EH (cell line): ENCODE measurements at places on chromosomes 1 and 21.

- no peak for DNase-seq
Measured at GRCh38 chr1:29985606-29985945, 737.8 kb downstream of the MATN1 start.

- DNase-seq = no peak
Measured at GRCh38 chr1:212976586-212976985, 26.2 kb downstream of the VASH2 start.

- DNase-seq = peak; percentile 11
Measured at GRCh38 chr1:235745503-235746136, 96.0 kb upstream of the GNG4 start.

GRCh38 chr1:161044535-161044907, 1.3 kb downstream of the USF1 start:
- DNase-seq = no peak

DNA sequence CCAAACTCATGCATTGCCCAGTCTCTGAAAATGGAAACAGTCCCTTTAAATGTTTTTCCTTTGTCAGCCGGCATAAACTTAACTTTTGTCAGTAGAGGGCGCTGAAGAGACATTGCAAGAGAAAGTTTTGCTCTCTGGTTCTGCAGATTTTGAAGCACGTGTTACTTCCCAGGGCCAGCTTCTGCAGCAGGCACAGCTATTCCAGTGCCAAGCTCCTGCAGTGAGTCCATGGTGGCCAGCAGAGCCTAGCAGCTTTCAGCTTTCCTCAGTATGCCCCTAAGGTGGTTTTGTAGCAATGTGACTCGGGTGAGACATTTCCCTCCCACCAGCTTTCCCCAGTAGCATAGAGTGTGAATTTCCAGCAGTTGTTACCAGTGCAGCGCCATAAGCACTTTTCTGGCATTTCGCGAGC, 2.6 kb upstream of the IFI44L start:
- DNase-seq = peak; percentile 85

DNA sequence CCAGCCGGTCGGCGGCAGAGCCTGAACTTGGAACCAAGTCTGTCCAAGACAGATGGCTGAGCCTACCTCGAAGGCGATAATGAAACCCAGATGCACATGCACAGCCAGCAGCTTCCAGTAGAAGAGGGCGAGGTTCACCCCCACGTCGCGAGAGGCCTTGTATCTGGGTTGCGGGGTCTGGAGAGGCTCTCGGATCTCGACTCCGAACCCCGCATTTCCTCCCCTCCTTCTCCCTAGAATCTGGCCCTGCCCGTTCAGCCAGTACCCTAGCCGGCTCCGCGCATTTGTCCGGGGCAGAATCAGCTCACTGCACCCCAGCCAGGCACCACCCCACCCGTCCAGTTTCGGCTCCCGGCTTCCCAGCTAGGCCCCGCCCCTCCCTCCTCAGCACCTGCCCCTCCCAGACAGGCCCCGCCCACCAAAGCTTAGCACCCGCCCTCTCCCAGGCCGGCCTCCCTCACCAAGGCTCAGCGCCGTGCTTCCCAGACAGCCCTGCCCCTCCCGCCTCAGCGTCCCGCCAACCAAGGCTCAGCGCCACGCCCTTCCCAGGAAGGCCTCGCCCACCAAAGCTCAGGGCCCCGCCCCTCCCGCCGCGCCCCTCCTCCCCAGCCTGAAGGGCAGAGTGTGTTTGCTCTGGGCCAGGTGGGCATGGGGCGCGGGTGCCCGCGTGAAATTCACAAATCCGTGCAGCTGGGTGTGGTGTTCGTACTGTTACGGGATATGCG, 4.8 kb upstream of the ARHGEF19 start:
- DNase-seq = peak; percentile 98

DNA sequence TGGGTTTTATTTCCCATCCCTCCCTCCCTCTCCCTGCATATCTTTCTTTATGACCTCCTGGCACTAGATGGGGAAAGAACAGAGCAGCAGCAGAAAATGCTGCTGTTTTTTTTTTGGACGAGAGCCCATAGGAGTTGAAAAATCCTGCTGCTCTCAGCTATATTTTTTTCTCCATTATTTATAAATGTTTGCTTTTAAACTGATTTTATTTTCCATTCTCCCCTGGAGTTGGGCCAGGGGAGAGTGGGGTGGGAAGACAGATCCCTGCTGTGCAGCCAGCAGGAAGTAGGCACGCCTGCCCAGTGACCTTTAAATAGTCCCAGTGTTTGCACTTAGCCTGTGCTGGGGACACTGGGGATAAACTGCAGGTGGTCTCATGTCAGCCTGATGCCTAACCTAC, 17.4 kb downstream of the SFT2D2 start:
- peak; percentile 37 for DNase-seq

- DNase-seq = no peak
Measured at GRCh38 chr1:48227165-48228013, 4.9 kb downstream of the SLC5A9 start.

- DNase-seq = no peak
Measured at GRCh38 chr1:104932949-104933679, 1183.4 kb downstream of the AMY1C start.

DNA sequence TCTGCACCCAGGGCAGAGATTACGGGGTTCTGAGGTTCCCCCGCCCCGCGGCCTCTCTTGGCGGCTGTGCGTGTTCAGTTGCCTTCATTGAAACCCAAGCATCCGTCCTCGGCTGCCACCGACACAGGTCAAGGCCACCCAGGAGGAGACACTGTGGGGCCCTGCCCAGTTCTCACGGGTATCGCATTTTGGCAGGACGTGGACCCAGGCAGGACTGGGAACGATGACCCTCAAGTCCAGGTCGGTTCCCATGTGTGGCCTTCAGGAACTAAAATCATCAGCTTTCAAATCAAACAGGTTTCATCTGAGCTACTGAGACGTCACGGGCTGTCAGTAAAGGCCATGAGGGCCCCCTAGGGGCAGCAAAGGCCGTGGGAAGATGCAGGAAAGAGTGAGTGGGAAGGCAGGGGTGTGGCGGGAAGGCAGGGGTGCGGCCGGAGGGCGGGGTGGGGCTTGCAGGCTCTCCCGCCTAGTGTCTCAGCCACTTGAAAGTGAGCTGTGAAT, 7.0 kb upstream of the C1orf174 start:
- DNase-seq = peak; percentile 7

GRCh38 chr1:233971753-233972152, 67.3 kb downstream of the SLC35F3 start:
- DNase-seq = no peak

DNA sequence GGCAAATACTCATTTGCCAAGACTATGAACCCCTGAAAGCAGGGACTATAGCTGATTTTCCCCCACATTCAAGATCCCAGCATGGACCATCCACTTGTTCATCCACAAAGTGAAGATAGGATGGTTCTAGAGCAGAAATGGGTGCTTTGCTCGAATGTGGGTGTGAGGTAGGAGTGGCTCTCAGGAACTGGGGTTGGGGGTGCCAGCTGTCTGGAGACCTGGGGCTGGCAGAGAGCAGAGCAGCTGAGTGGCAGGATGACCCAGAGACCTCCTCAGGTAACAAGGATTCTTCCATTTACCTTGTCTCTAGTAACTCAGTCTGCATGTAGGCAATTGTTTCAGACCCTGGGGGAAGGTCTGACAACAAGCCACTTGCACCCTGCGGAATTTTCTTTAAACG, 6.0 kb downstream of the S100A9 start:
- no peak for DNase-seq

DNA sequence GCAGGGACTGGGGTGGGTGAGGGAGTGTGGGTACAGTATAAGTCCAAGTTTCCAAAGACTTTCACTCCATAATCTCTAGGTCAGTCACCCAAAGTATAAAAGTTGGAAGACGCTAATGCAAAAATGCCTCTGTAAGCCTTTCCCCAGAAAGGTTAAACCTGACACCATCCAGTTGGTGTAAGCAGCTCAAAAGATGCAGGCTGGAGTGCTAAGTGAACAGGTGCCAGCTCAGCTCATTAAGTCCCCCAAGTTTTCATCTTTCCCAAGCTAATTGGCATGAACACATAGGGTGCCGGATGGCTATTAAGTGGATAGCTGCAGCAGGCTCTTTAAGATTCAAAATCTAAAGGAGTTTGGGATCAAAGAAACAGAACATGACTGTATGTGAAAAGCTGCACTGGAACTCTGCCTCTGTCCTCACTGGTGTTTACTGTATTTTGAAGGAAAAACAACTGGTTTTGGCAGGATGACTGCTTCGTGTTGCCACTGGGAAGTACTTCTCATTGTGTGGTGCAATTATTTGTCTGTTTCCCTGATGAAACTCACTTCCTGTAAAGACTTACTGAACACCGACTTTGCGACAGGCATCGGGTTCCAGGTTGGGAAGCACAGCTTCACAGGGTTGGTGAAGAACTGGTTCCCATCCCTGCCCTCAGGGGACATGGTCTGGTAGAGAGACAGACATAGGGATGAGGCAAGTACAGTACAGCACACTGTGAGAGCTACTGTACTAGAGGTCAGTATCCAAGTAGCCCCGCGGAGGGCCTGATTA, 152.7 kb downstream of the DAB1 start:
- DNase-seq = no peak

DNA sequence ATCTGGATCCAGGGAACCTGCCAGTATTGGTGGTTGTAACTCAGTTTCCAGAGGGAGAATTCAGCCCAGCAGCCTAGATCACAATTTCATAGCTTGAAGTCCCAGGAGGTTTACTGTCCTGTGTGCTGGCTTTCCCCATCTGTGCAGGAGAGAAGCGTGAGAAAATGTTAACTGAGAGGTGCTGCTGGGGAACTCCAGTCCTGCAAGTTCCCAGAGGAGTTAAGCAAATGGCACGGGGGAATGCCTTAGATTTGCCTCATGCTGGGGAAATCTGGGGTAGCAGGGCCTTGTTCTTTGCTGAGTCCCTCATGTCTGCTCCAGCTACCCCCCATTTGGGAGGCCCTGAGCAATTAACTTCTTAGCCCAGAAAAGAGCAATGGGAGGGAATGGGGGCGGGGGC, 25.1 kb upstream of the SLAMF6 start:
- no peak for DNase-seq

- DNase-seq = no peak
Measured at GRCh38 chr21:34942911-34943310, 106.2 kb downstream of the RUNX1 start.

DNA sequence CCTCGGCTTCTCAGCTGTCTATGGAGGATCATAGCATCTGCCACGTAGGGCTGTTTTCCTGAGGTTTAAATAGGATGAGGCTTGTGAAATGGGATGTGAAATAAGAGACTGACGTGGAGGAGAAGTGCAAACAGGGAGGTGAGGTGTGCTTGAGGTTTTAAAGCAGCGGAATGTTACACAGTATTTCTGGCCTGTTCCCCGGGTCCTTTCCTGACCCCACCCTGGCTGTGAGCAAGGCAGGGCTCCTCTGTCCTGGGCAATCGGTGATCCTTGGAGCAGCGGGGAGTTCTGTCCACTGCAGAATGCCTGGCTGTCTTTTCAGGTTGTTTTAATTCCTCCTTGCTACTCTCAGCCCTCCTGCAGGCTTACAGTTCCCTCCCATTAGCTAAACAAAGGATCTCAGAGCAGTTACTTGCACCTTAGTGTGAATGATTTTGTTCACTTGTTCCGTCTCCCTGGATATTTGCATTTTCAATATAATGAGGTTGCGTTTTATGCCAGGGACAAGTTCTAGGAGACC, 38.6 kb downstream of the LHX4 start:
- no peak for DNase-seq

DNA sequence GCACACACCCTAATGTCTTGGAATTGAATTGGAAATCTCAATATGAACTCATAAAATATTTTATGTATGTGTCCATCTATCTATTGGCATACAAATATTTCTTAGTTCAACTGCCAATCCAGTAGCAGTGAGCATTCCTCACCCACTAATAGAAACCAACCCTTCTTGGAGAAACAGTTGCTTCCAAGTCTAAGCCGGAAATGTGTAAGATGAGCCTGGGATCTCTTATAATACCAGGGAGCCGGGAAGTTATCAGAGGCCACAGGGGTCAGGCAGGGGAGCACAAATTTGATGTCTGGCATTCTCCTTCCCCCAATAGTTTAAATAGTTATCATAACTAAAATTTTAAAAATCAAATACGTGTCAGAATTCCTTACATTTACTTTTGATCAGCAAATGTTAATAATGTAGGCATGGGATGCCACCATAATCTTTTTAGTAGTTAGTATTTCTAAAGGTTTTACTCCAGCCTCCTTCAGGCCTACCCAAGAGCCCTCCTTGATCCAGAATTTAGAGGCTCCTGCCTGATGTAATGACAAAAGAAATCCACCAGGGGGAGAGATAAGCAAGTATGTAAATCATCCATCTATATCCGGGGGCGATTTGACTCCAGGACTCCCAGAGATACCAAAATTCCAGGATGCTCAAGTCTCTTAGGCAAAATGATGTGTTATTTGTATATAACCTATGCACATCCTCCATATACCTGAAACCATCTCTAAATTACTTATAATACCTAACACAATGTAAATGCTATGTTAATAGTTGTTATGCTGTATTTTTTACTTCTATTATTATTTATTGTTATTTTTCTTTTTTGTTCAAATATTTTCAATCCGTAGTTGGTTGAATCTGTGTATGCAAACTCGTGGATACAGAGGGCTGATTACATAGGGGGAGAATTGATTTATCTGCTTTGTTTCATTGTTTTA, 218.7 kb upstream of the COA6 start:
- DNase-seq = peak; percentile 81

- DNase-seq = peak; percentile 23
Measured at GRCh38 chr1:197911857-197912696, 5.1 kb upstream of the LHX9 start.

DNA sequence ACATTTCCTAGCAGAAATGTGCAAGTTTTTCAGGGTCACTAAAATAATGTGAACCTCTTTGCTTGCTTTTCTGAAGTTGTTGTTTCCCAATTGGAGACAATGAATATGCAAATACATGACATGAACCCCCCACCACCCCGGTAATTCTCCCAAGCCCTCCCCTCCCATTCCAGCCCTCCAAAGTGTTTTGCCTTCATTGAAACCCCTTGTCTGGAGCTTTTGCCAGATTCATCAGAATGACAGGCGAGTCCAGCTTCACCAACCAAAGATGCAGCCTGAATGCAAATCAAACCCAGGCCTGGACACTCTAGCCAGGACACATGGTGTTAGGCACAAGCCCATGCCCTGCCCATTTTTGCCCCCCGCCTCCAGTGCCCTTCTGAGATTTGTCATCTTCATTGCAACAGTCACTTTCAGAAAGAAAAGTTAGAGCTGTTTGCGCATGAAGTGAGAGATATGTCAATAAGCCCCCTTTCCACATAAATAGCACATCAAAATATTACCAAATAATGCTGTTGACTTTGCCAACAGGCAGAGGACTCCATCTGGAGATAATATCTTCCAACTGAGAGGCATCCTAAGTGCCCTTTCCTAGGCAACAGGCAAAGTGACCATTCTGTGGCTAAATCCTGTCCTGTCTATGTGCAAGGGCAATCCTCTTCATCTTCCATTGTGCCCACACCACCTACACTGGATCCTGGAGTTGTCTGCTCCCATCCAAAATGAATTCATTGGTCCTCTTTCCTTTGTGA, 145.6 kb upstream of the NFIA start:
- no peak for DNase-seq
